ENCODE measurements at places on chromosomes 7 and 10. TPM values are rescaled to one million over a fixed set of nuclear protein-coding genes. Genes with fewer than 3 reads are reported as not detected.

DNA sequence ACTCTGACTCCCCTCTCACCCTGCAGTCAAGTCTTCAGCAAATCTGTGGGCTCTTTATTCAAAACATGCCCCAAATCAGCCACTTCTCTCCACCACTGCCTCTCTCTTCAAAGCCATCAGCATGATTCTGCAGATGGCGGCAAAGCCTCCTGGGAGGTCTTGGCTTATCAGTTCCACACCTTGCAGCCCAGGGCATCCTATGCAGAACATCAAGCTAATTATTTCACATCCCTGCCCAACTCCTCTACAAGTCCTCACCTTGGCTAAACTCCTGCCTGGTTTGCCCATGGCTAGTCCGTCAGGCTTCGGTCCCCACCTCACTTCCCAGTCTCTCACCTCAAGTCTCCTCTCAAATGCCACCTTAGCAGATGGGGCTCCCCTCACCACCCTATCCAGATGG, 70.2 kb downstream of the PIP4K2A start:
- DNase-seq: no peak

GRCh38 chr7:29077176-29077575, 69.2 kb downstream of the CPVL start:
- no peak for DNase-seq

- no peak for DNase-seq
These were observed 195.5 kb downstream of the CREB5 start for GRCh38 chr7:28607855-28608193.

DNA sequence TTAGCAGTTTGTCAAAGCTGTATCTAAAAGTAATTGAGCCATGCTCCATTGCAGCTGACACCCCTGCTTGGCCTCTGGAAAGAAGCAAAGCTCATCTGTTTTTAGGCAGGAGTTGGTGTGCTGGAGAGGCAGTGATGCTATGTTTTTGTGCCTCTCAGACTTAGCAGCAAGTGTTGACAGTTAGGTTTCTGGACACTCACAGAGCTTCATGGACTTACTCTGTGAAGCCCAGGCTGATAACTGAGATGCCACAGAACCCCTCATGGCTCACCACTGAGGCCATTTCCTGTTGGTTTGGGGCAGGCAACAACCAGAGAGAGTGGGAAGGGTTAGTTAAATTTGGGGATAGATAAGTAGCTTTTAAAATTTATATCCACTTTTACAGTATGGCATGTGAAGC, 59.8 kb downstream of the BTAF1 start:
- no peak for DNase-seq

Gene CAMK2B
- 0.26 TPM for total RNA-seq

GRCh38 chr10:58721601-58722281, 209.1 kb downstream of the BICC1 start:
- no peak for DNase-seq

Gene LEP
- not detected for total RNA-seq

Gene POLR2J2
- 10.0 TPM for total RNA-seq

Gene CCDC186
- total RNA-seq: 14.4 TPM

- no peak for DNase-seq
These were observed 41.3 kb downstream of the SLC16A12 start for GRCh38 chr10:89494068-89494467.

DNA sequence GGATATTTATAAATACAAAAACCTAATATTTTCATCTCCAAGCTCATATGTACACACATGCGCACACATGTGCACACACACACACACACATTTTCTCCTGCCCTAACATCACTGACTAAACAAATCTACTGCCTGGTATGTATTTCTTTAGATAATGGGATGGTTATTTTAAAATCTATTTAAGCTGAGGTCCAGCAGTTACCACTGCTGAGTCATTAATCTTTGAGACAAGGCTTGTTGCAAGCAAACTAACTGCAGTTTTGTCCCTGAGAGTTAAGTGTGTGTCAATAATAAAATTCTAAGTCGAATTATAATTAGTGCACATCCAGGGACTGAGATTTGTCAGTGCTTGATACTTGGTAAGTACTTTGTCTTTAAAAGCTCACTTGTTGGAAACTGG, 135.1 kb downstream of the VPS50 start:
- no peak for DNase-seq

DNA sequence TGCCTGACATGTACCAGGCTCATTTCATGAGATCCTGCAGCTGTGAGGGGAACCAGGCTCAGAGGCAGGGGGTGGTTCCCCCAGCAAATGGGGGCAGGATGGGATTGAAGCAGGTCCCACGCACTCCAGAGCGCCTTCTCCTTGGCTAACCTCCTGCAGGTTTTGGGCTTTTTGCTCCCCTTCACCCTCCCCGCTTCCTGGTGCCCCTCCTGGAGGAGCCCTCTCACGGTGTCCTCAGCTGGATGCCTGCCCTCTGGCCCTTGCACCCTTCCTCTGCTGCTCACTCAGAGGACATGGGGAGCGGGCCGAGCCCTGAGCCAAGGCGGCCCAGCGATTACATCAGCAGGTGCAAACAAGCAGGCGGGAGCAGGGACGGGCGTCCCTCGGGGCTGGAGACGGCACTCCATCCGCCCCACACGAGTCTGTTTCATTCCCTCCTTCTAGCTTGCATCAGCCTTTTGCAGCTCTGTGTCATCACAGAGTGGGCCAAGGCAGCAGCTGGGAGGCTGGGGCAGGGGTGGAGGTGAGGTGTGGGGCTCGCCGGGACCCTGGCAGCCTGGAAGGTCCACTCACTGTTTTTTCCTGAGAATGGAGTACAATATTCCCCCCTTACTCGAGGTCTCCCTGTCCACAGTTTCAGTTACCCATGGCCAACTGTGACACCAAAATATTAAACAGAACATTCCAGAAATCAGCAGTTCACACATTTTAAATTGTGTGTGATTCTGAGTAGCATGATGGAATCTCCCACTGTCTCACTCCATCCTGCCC, 52.7 kb upstream of the SLC29A3 start:
- DNase-seq: no peak

- DNase-seq: no peak
These were observed 164.1 kb downstream of the PTEN start for GRCh38 chr10:88027570-88027969.

GRCh38 chr7:121957626-121958025, 84.7 kb downstream of the PTPRZ1 start:
- no peak for DNase-seq

Gene BRAT1
- 76.9 TPM for total RNA-seq

Gene GIMAP2
- total RNA-seq: 1.5 TPM

- no peak for DNase-seq
These were observed 325.8 kb upstream of the MGMT start for GRCh38 chr10:129140921-129141885.

Gene NUTM2A
- 0.21 TPM for total RNA-seq

GRCh38 chr10:106643473-106643872, 521.0 kb downstream of the SORCS1 start:
- no peak for DNase-seq

Gene LRRD1
- total RNA-seq: 0.05 TPM

Gene LBX1
- 0.15 TPM for total RNA-seq

Gene ANKRD7
- total RNA-seq: 1.0 TPM

DNA sequence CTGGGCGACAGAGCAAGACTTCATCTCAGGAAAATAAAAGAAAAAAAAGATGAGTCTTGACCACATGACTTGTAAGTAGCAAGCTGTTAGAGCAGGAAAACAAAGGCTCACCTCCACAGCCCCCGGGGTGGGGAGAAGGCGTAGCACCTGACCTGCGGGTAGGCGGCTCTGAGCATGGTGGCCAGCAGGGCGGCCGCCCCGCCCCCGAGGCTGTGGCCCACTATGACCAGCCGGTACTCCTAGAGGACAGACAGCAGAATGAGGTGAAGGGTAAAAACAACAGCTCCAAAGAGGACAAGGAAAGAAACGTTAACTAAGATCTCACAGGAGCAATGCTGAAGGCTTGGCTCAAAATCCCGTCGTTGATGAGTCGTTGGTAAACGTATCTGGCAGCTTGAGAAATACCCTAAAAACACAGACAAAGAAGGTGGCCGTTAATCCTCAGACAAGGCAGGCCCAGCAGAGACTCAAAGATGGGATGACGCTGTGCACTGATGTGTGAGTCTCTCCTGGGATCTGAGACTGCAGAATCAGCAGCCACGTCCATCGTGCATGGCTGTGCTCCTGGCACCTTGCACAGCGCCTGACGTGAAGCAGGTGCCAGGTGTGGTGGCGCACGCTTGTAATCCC, 31.1 kb downstream of the DAGLB start:
- no peak for DNase-seq

GRCh38 chr7:119515214-119515613, 757.8 kb upstream of the KCND2 start:
- DNase-seq: no peak

DNA sequence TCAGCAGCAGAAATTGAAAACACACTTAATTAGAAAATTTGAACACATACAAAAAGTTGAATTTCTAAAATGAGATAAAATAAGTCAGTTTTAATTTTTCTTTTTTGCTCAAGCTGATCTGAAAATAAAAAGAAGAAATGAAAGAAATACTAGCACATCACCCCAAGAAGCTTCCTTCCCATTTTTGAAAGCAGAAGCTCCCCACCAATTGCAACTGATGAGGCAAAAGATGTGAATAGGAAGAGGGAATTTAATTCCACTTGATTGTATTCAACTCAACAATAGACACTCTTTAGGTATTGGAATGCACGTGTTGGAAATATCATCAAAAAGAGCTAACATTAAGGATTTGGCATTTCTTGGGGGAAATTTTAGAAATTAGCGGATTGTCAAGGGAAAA, 175.8 kb downstream of the TRIL start:
- DNase-seq: no peak

DNA sequence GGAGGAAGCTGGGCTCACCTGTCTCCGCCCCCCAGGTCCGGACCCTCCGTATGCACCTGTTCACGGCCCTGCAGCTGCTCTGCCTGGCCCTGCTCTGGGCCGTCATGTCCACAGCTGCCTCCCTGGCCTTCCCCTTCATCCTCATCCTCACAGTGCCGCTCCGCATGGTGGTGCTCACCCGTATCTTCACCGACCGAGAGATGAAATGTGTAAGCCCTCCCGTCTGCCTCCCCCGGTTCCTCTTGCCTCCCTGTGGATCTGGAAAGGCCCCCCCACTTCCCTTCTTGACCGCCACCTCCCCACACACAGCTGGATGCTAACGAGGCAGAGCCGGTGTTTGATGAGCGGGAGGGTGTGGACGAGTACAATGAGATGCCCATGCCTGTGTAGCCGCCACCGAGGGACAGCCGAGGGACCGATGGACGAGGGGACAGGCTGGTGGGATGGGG, 4.6 kb downstream of the FASTK start:
- DNase-seq: no peak

DNA sequence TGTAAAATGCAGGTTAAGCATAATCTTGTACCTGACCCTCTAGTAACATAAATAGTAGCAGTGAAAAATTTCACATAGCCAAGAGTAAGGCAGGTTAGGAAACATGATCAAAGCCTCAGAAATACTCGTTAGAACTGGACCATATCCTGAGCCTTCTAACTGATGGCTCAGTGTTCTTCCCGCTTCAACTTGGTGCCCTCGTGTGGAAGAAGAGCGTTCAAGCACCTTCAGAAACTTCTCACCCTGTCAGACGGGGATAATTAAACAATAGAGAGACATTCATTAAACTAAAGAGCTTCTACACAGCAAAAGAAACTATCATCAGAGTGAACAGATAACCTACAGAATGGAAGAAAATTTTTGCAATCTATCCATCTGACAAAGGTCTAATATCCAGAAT, 124.5 kb downstream of the MYOF start:
- no peak for DNase-seq

Gene ICA1
- total RNA-seq: 1.1 TPM
